CD4-positive, alpha-beta T cell treated with Interleukin-15 for 4 hours (primary cell): ENCODE measurements at places on chromosomes 13 and 19.
A peak's percentile ranks its signal among the peaks of the same experiment; 100 is the strongest.

DNA sequence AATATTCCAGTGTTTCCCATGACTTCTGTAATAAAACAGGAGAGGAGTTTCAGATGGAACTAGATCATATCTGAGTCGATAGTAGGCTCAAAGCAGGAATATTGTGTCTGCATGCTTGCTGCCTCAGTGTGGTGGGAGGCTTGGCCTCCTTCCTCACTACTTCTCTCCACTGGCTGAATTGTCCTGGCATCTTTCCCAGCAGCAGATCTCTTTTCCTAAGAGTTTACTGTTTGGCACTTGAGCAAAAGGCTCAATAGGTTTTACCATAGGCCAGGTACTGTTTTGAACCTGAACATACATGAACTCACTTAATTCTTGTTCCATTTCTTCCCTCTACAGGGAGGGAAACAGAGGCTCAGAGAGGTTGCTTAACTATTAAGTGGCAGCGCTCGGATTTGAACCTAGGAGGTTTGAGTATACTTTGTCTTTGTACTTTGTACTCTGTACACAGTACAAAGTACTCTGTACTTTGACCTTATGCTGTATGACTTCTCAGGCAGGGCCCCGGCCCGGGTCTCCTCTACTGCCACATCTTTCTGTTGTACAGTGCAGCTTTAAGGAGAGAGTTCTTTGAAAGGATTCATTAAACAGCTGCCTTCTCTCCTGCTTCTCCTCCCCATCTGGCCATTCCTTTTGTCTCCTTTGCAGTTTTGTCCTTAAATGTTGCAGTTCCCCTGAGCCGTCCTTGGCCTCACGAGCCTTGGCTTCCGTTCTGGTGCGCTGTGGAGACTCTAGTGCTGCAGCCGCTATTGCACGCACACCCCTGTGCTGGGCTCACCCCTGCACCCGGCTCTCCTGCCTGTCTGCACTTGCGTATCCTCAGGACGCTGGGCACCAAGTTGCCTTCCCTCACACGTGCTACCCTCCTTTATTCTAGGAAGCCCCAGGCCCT lies 8.1 kb downstream of the B3GLCT start:
- no peak for DNase-seq

DNA sequence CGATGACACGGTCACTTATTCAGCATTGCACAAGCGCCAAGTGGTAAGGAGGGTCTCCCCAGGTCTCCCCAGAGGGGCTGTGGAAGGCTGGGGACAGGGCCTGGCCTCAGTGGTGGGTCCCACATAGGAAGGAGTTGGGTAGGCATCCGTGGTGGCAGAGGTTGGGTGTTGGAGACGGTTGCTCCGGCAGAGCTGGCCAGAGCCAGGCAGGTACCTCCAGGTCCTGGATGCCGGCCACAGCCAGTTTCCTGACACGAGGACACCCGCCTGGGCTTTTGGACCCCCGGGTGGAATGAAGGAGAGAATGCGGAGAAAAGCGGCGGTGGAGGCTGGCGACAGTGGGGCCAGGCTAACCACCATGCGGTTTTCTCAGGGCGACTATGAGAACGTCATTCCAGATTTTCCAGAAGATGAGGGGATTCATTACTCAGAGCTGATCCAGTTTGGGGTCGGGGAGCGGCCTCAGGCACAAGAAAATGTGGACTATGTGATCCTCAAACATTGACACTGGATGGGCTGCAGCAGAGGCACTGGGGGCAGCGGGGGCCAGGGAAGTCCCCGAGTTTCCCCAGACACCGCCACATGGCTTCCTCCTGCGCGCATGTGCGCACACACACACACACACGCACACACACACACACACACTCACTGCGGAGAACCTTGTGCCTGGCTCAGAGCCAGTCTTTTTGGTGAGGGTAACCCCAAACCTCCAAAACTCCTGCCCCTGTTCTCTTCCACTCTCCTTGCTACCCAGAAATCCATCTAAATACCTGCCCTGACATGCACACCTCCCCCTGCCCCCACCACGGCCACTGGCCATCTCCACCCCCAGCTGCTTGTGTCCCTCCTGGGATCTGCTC lies 1.3 kb upstream of the FFAR1 start:
- peak; percentile 74 for DNase-seq

DNA sequence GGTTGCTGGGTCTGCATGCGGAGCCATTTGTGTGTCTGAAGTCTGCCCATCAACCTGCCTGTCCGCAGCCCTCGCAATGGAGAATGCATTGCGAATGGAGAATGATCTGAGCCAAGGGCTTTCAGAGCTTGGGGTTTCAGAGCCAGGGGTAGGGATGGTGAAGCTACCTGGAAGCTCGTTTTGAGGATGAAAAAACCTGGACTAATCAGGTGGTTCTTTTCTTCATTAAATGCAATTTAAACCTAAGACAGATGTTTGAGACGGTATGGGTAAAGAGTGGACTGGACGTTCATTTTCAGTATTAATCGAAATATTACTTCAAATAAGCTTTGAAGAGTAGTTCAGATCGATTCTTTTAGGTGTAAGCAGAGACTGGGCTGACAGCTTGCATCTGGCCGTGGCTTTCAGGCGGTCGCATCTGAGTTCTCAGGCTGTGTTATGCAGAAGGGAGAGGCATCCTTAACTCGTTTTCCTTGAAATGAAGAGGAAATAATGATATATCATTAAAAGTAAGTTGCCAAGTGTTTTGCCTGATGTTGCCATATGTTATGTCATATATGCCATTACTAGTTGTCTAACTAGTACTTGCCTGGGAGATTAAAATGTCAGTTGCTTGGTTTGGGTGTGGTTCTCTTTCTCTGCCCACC lies 801 bp downstream of the MCF2L start:
- no peak for DNase-seq

GRCh38 chr19:49415102-49415809 lies 8.0 kb downstream of the PTH2 start:
- no peak for DNase-seq

DNA sequence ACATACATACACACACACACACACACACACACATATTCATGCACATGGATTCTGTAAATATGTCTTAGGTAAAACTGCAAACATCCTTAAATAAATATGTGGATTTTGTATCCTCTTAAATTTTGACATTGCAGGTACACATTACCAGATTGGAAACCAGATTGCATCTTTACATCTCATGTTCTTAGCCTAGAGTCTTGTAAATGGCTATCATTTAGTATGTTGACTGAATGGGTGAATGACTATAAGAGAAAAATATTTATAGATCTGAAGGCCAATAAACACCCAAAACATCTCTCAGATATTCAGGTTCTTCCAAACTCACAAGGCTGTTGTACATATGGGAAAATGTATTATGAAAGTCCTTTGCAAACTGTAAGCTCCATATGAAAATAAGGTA lies 104.3 kb downstream of the STARD13 start:
- no peak for DNase-seq

DNA sequence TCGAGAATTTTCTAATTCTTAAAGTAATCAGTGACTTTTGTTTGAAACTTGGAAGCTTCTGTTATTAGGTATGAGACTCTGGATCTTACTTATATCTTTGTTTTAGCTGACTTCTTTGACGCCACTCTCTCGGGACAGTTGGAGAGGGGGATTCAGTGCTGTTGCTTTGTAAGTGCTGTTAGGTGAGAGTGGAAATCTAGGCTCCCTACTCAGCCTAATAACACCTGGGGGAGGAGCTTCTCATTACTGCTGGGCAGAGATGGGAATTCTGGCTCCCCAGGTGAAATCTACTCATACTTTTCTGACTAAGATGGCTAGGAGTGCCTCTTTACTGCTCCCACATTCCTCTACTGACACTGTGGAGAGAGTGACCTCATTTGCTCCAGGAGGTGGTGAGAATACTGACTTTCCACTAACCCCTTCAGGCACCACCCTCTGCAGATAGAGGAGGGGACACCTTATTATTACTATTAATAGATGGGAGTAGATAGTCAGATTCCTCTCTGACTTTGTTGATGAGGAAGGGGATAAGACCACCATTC lies 324.9 kb upstream of the SPRY2 start:
- DNase-seq, result no peak

- DNase-seq, result no peak
Observed at GRCh38 chr19:7562646-7563393, 27.3 kb downstream of the PNPLA6 start.
